SW 1271 (cell line): ENCODE measurements at places on chromosomes 4 and X.
A peak's percentile ranks its signal among the peaks of the same experiment; 100 is the strongest.

- no peak for DNase-seq
Measured at GRCh38 chr4:147361726-147362125, 119.2 kb upstream of the EDNRA start.

DNA sequence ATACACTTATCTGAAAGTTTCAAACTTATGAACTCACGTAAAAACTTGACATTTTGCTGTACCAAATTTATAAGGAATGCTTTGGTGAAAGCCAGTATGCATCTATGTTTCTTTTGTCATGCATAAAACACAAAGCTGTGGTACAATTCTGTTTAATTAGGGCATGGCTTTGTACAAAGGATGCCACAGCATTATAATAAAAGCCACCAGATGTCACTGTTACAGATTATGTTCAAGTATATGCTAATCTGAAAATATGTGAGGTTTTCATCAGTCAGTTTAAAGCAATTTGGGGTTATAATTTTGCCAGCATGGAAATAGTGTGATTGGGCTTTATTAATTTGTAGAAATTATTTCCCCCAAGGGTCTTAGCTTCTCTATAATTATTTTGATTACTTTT is 69.0 kb downstream of the ATOH1 start:
- DNase-seq: peak; percentile 14

- DNase-seq: no peak
Measured at GRCh38 chr4:10671799-10672198, 12.8 kb downstream of the CLNK start.

- peak; percentile 22 for DNase-seq
Measured at GRCh38 chr4:7956270-7956808, 16.7 kb upstream of the AFAP1 start.

DNA sequence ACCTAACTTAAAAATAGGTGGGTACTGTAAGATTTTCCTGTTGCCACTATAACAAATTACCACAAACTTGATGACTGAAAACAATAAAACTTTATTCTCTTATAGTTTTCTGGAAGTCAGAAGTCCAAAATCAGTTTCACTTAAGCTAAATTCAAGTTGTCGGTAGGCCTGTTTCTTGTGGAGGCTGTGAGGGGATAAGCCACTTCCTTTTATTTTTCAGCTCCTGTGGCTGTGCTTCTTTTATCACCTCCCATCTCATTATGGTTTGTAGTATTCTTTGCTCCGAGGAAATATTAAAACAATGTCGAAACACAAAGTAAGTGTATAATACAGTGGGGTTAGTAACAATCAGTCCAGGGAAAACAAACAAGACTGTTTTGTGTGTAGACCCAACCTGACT is 610.5 kb upstream of the TECRL start:
- DNase-seq: no peak

DNA sequence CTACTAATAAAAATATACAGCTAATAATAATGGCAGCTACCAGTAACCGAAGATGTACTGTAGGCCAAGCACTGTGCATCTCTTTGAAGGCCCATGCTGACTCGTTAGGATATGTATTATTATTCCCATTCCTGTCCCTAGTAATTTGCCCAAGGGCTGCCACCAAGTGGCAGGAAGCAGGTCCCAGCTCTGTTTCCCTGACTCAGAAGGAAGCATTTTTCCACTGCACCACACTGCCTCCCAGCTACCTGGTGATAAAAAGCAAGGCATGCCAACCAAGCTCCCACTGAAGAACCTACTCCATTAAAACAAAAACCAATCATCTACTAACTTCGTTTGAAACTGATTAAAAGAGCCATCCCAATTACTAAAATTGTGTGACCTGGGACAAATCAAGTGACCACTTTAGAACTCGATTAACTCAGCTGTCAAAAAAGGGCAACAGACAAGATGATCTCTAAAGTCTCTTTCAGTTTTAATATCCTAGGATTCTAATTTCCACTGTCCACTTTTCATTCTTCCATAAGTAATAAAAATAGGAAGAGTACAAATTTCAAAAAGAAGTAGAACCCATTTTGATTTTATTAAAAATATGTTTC is 24.3 kb upstream of the PGM2 start:
- DNase-seq: peak; percentile 53

- DNase-seq: no peak
Measured at GRCh38 chr4:28675582-28675981, 1814.9 kb downstream of the STIM2 start.

DNA sequence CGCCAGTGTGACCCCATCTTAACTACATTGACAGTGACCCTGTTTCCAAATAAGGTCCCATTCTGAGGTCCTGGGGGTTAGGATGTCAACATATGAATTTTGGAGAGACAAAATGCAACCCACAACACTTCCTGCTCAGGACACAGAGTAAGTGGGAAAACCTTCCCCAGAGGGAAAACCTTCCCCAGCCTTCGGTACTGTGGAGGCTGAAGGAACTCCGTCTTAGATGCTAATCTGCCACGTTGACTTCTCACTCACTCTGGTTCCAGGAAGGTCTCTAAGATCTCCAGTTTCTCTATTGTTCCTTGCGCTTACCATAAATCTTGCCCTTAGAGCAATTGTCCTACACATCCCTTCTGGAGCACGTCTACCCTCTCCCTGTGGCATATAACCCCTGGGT is 29.7 kb upstream of the HMX1 start:
- DNase-seq: no peak

DNA sequence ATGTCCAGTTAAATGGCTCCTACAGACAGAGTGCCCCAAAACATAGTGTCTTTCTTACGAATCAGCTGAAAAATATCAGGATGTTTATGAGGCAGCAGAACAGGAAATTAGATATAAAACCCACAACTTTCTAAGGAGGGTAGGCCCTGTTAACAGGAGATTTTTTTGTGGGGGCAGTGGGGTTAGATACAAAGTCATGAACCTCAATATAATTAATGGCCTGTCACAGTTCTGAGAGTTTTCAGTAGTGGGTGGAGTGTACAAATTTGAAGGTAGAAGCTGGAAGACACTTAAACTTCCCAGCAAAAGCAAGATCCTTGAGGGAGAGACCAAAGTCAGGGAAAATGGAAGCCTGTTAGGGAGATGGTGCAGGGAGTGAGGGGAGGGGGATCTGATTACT is 17.4 kb downstream of the PAGE4 start:
- no peak for DNase-seq

GRCh38 chr4:77849278-77849965 is 13.2 kb upstream of the MRPL1 start:
- DNase-seq: no peak

GRCh38 chr4:127881563-127881864 is 821 bp downstream of the PLK4 start:
- no peak for DNase-seq

- DNase-seq: no peak
Measured at GRCh38 chr4:121256887-121257466, 92.9 kb upstream of the TNIP3 start.

GRCh38 chr4:168805341-168805740 is 204.7 kb downstream of the CBR4 start:
- no peak for DNase-seq

DNA sequence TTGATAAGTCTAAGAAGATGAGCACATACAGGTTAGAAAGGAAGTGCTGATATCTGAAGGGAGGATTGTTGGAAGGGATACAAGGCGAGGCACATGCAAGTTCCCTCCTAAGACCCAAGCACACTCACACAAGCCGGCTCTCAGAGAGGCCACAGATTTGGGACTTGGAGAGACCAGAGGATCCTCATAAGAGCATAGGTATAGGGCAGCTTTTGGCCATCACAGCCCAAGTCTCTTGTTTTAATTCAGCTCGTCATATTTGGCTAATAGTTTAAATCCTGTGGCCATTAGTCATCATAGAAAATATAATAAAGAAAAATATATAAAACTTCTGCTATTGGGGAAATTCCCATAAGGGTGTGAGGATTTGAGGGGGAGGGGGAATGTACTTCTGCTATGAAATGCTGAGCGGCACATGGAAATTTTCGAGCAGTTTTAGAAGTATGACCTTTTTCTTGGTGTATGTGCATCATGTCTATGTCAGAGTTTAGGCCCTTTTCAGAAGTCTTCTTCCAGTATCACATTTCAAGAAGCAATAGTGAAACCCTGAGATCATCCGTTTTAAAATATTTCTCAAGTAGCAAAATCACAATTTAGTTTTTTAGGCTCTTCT is 97.7 kb downstream of the NFKB1 start:
- no peak for DNase-seq

DNA sequence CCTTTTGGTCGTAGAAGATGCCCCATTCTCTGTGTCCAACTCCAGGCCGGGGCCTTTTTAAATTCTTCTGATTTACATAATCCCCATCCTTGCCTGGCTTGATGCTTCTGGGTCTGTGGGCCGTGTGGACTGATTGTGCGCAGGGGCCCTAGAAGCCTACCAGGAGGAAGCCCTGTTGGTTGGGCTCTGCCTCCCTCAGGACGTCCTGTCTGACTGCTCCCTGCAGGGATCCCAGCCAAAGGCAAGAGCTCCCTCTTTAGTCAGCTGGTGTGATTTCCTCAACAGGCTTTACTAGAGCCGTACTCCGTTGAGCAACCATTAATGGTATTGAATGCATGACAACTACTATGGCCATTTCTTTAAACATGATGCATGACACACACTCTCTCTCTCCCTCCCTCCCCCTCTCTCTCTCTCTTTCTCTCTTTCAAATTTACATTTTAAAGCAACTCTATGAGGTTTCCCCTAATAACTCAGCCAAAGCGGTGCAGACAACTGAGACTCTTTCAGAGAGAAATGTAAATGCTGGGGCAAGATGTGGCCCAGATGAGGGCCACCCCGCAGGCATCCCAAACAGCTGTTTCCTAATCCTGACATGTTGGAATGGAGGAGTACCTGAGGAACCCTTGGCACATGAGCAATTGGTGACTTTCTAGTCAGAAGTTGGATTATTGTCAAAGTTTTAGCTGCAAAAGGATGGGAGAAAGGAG is 117.3 kb downstream of the DRD5 start:
- DNase-seq: peak; percentile 7

DNA sequence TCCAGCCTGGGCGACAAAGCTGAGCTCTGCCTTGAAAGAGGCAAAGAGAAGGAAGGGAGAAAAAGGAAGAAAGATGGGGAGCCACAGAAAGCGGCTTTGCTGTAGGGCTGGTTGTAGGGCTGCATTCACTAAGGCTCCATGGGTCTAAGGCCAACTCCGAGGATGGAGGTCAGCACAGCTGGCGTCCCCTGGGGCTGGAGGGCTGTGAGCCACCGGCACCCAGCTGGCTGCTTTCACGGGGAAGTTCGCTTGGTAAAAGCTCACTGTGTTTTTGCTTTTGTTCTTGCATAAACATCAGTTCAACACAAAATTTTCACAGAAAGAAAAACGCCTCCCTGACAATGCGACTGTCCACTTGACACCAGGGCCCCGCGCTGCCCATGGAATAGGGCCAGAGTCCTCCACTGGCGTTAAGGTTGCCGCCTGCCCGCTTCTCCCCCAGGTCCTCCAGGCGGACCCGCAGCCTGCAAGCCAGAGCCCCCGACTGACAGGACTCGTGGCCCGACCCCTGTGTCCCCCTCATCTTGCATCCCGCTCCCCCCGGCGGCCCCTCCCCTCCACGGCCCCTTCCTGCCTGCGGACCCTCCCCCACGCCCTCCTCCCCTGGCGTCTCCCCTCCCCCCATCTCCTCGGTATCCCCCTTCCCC is 1.1 kb downstream of the RNF212 start:
- DNase-seq: no peak

GRCh38 chrX:70455366-70456202 is 10.9 kb downstream of the DLG3 start:
- DNase-seq: no peak

- no peak for DNase-seq
Measured at GRCh38 chr4:172983014-172983413, 185.6 kb upstream of the GALNT7 start.

DNA sequence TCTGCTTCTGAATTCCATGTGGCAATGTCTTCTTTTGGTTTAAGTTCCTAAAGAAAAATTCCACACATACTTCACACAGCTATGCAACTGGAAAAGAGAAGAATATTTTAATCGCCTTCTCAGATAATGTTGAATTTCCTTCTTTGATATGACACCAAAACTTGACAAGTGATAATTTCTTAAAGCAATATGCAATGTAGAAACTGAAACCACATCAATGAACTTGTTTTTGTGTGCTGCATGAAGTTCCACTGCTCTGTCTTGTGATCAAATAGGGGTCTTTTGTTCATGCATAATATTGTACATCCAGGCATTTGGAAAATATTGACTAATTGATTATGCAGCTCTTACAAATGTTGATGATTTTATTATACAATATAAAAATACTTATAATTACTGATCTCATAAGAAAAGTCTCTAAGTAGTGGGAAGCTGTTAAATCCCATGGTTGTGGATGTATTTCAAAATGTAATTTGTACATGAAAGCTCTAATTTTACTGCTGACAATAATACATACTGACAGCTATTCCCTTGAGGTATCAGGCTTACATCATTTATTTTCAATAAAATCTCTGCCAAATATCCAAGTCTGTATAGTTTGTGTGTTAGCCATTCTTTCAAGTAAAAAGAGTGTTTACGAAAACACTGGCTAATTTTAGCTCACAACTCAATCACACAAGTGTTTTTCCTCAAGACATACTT is 56.5 kb downstream of the AGA start:
- no peak for DNase-seq

- DNase-seq: no peak
Measured at GRCh38 chr4:157221426-157221894, 932 bp downstream of the GRIA2 start.

GRCh38 chr4:109233570-109233969 is 68.9 kb downstream of the COL25A1 start:
- no peak for DNase-seq

DNA sequence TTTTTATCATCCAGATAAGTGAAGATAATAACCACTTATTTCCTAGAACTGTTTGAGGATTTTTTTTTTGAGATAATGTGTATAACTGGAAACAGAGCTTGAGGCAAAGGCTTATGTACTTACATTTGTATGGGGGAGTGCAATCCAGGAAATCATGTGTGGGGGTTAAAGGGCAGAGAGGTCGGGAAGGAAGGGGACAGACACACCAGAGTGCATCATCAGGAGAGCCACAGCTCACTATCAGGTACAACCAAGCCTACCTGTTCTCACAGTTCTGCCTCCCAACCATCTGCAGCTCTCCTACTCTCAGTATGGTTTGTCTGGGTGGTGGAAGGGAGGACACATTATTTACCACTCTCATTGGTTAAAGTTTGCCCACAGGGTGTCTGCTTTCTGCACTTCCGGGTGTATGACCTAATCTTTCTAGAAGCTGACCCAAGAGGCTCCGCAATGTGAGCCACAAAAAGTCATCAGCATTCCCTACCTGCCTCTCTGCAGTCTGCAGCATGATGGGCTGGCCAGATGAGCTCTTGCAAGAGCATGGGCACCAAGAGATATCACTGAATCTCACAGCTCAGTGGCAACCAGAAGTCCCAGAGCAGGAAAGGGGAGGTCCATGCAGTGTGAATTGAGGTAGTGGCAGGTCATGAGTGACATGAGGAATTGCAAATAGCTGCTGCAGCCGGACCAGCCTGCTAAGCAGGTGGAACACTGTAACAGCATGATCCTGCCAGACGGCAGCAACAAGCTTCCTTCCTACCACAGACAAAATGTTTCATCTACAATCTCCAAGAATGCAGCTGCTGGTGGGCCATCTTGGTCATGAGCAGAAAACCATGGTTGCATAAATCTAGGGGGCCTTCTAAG is 36.9 kb upstream of the SPRY1 start:
- DNase-seq: no peak
